T-helper 2 cell treated with Interferon-gamma antibody and Interleukin-4, amounts not matched to agents 5 μg/mL and 100 μg/mL, for 36 hours (primary cell): ENCODE measurements at places on chromosomes 16 and 17.
A peak's percentile ranks its signal among the peaks of the same experiment; 100 is the strongest.

DNA sequence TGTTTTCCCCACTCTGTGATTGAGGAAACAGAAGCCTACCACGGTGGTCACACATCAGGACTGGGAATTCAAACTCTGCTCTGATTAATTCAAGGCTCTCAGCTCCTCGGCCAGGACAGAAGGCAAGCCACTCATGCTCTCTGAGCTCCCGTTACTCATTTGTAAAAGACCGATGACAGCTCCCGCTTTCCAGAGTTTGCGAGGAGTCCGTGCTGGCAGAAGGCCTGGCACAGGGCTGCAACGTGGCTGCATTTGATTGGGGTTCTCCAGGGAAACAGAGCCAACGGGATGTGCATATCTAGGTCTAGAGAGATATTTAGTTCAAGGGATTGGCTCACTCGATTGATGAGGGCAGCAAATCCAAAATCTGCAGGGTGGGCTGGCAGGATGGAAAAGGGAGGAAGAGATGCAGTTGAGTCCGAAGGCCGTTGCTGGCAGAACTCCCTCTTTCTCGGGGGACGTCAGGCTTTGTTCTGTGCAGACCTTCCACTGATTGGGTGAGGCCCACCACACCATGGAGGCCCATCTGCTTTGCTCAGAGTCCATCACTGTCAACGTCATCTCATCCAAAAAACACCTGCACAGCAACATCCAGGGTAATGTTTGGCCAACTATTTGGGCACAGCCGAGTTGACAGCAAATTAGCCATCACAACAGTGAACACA lies 215.5 kb upstream of the RPL38 start:
- H3K27me3 ChIP-seq: no peaks in the 10 kb centered on the region
- H3K27ac ChIP-seq: no peak overlapping the region
- no peaks in the 10 kb centered on the region for H3K36me3 ChIP-seq
- DNase-seq: no peak

DNA sequence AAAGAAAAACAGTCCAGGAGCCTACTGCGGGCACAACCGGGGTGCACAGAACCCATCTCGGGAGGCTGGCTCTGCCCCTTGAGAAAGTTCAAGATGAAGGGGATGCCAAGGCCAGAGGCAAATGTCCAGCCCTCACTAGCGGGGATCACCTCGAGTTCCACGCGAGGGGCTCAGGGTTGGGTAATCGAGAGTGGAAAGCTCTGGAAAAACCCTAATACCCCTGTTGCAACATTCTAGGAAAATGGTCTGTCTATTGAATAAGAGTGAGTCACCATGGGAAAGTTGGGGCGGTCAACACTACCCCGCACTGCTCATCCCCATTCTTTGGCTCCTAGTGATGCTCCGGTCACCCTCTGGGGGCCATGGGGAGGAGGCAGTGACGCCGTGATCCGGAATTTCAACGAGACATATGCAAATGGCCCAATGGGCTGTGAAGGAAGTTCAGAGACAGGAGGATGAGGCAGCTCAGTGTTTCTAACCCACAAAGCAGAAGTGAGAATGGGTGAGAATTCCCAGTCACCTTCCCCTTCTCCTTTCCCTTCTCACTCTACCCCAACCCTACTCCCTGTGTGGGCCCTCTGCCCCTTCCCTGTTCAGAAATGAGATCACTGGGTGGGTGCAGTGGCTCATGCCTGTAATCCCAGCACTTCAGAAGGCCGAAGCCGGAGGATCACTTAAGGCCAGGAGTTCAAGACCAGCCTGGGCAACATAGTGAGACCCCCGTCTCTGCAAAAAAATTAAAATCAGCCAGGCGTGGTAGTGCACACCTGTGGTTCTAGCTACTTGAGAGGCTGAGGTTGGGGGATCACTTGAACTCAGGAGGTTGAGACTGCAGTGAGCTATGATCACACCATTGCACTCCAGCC lies 22.4 kb downstream of the SOCS3 start:
- H3K36me3 ChIP-seq: no peaks in the 10 kb centered on the region
- no peak for DNase-seq
- peaks cover 2% of the 10 kb centered on the region for H3K27me3 ChIP-seq
- no peak overlapping the region for H3K4me3 ChIP-seq
- H3K27ac ChIP-seq: no peak overlapping the region

DNA sequence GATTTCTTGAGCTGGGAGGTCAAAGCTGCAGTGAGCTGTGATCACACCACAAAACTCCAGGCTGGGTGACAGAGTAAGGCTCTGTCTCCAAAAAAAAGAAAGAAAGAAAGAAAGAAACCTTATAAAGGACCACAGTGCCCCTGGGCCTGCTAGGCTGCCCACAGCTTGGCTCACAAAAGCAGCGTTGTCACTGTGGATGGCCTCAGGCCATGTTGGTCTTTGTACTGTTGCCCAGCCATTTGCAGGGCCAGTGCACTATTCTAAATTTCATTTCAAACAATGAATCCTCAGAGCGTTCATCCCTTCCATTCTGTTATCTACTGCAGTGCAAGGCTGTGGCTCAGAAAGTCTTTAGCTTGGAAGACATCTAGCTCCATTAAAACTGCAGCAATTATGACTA lies 208.4 kb downstream of the SLC39A11 start:
- H3K36me3 ChIP-seq: peaks cover 9% of the 10 kb centered on the region
- no peaks in the 10 kb centered on the region for H3K4me1 ChIP-seq
- no peak overlapping the region for H3K4me3 ChIP-seq

DNA sequence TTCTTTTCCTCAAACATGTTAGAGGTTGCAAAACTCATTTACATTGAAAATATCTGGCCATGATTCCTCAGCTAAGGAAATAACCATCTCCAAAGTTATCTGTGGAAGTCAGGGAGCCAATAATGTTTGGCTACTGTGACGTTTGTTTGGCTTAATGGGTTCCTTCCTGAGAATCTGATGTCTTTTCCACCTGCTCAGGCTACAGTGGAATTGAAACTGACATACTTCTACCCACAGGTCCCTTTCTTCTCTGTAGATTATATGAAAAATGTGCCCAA lies 221.1 kb upstream of the XYLT1 start:
- no peaks in the 10 kb centered on the region for H3K27me3 ChIP-seq
- no peak for DNase-seq
- no peak overlapping the region for H3K27ac ChIP-seq
- no peaks in the 10 kb centered on the region for H3K36me3 ChIP-seq
- H3K4me3 ChIP-seq: no peak overlapping the region

DNA sequence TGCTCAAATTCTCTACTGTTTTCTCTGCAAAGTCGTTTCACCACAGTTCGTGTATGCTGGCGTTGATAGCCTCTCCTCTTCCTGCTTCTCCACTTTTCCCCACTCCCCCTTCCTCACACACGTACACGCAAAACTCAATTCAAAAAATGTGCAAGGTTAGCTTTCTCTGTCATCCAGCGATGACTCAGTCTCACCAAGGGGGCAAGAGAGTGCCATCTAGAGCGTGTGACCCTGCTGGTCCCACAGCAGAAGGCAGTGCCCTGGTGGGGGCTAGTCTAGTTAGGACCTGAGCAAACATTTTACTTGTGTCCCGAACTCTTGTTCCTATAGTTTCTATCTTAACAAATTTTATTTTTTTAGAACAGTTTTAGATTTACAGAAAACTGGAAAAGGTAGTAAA lies 121.2 kb upstream of the CHMP6 start:
- no peaks in the 10 kb centered on the region for H3K27me3 ChIP-seq
- peaks cover 76% of the 10 kb centered on the region for H3K4me1 ChIP-seq

GRCh38 chr16:30051518-30051917 lies 14.0 kb upstream of the ALDOA start:
- no peaks in the 10 kb centered on the region for H3K27me3 ChIP-seq
- peaks cover 29% of the 10 kb centered on the region for H3K4me1 ChIP-seq
- H3K4me3 ChIP-seq: peak overlapping the region; percentile 88
- H3K27ac ChIP-seq: peak overlapping the region; percentile 80

GRCh38 chr17:12548558-12548957 lies 117.1 kb upstream of the MYOCD start:
- H3K4me3 ChIP-seq: no peak overlapping the region
- H3K36me3 ChIP-seq: no peaks in the 10 kb centered on the region
- DNase-seq: no peak
- no peaks in the 10 kb centered on the region for H3K4me1 ChIP-seq
- no peaks in the 10 kb centered on the region for H3K27me3 ChIP-seq

GRCh38 chr17:56604691-56605290 lies 11.3 kb downstream of the NOG start:
- H3K4me3 ChIP-seq: no peak overlapping the region
- H3K36me3 ChIP-seq: no peaks in the 10 kb centered on the region
- H3K27ac ChIP-seq: no peak overlapping the region
- DNase-seq: no peak

GRCh38 chr17:44854192-44854591 lies 6.5 kb downstream of the HIGD1B start:
- no peak for DNase-seq
- H3K27me3 ChIP-seq: no peaks in the 10 kb centered on the region
- H3K27ac ChIP-seq: no peak overlapping the region
- no peaks in the 10 kb centered on the region for H3K4me1 ChIP-seq
- H3K4me3 ChIP-seq: no peak overlapping the region

DNA sequence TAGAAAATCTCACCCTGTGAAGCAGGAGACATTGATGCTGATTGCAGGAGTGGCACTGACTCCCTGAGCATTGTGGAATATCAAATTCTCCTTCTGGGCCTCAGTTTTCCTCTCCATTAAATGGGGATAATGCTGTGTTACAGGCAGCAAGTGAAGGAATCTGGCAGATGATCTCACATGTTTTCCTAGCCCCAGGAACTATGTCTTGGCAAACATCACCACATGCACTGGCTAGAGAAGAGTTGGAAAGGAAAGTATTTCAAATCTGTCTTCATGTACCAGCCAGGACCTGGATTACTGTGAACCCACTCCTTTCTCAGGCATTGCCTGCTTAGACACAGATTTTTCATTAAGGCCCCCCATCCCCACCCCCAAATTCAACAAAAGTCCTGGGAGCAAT lies 13.6 kb upstream of the CCL8 start:
- no peak overlapping the region for H3K27ac ChIP-seq
- H3K4me1 ChIP-seq: peaks cover 7% of the 10 kb centered on the region
- no peak for DNase-seq
- H3K27me3 ChIP-seq: peaks cover 17% of the 10 kb centered on the region

DNA sequence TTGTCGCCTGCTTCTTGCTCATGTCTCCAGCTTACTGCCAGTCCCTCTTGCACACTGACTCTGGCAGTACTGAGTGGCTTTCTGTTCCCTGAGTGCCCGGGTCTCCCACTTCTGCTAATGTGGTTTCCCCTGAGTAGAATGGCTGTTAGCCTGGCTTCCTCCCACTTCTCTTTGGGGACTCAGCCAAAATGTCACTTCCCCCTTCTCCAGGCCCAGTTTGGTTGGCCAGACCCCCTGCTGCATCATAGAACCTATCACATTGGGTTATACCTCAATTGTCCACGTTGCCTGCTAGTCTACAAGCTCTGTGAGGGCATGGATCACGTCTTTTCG lies 304.4 kb downstream of the HS3ST3B1 start:
- no peak overlapping the region for H3K27ac ChIP-seq
- no peaks in the 10 kb centered on the region for H3K36me3 ChIP-seq
- DNase-seq: no peak
- H3K4me1 ChIP-seq: no peaks in the 10 kb centered on the region
- no peak overlapping the region for H3K4me3 ChIP-seq
- peaks cover 1% of the 10 kb centered on the region for H3K27me3 ChIP-seq

- peak overlapping the region; percentile 57 for H3K4me3 ChIP-seq
- DNase-seq: peak; percentile 52
- peaks cover 30% of the 10 kb centered on the region for H3K27me3 ChIP-seq
- H3K27ac ChIP-seq: no peak overlapping the region
- H3K36me3 ChIP-seq: no peaks in the 10 kb centered on the region
- peaks cover 10% of the 10 kb centered on the region for H3K4me1 ChIP-seq
These were observed 3.9 kb downstream of the GFAP start for GRCh38 chr17:44911133-44912001.

DNA sequence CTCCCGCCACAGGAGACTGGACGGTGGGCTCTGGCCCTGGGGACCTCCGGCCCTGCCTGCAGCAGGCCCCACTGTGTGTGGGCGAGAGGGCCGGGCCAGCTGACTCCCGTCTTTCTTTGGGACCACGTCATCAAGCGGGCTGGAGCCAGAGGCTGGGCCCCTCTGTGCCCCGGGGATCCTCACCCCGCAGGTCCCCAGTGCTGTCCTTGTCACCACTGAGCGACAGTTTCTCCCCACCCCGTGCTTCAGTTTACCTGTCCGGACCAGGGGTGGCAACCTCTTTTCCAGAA lies 181.9 kb upstream of the ZNF469 start:
- DNase-seq: no peak
- no peaks in the 10 kb centered on the region for H3K36me3 ChIP-seq
- no peak overlapping the region for H3K27ac ChIP-seq
- H3K4me3 ChIP-seq: no peak overlapping the region
- H3K4me1 ChIP-seq: no peaks in the 10 kb centered on the region

DNA sequence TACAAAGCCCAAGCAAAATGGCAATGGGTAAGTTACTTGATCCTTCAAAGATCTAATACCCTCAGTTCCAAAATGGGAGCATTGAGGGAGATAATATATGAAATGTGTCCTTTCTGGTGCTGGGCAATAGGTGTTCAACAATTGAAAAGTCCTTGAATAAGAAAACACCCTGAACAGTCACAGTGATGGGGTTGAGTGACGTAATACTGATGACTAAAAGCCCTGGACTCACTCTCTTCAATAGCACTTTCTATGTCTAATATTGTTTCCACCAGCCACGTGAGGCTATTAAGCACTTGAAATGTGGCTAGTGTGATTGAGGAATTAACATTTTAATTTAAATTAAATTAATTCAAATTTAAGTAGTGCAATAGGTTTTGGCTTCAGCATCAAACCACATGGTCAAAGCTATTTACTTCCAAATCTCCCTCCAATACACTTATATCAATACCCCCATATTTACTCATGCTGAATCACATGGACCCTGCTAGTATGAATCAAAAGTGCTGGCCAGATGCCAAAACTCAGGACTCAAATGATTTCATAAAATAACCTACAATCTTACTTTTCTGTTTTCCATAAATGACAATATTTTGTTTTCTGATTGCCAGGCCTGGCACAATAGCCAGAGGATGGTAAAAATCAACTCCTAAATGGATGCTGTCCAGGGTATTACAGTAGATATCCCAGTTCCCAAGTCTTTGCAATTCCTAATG lies 516.2 kb downstream of the HAPSTR1 start:
- no peaks in the 10 kb centered on the region for H3K4me1 ChIP-seq
- no peak overlapping the region for H3K4me3 ChIP-seq
- H3K36me3 ChIP-seq: no peaks in the 10 kb centered on the region
- no peak for DNase-seq

GRCh38 chr17:43540821-43541674 lies 5.1 kb downstream of the ETV4 start:
- H3K4me1 ChIP-seq: peaks cover 15% of the 10 kb centered on the region
- H3K36me3 ChIP-seq: no peaks in the 10 kb centered on the region
- H3K27me3 ChIP-seq: peaks cover 34% of the 10 kb centered on the region
- DNase-seq: no peak

GRCh38 chr17:71423871-71424546 lies 696.8 kb upstream of the SOX9 start:
- no peak overlapping the region for H3K27ac ChIP-seq
- H3K4me1 ChIP-seq: no peaks in the 10 kb centered on the region
- DNase-seq: no peak
- H3K4me3 ChIP-seq: no peak overlapping the region
- no peaks in the 10 kb centered on the region for H3K36me3 ChIP-seq
